Psoas muscle (tissue), 8 donors: ENCODE measurements at places on chromosomes 11 and 22. TPM values are rescaled to one million over a fixed set of nuclear protein-coding genes. Genes with fewer than 3 reads are reported as not detected.

Gene MTFP1
- 11.4 TPM for total RNA-seq

Gene CYB5R2
- total RNA-seq = 1.6 TPM

Gene TPBGL
- total RNA-seq = not detected

Gene CARD16
- 6.9 TPM for total RNA-seq

Gene MMP8
- 0.12 TPM for total RNA-seq

DNA sequence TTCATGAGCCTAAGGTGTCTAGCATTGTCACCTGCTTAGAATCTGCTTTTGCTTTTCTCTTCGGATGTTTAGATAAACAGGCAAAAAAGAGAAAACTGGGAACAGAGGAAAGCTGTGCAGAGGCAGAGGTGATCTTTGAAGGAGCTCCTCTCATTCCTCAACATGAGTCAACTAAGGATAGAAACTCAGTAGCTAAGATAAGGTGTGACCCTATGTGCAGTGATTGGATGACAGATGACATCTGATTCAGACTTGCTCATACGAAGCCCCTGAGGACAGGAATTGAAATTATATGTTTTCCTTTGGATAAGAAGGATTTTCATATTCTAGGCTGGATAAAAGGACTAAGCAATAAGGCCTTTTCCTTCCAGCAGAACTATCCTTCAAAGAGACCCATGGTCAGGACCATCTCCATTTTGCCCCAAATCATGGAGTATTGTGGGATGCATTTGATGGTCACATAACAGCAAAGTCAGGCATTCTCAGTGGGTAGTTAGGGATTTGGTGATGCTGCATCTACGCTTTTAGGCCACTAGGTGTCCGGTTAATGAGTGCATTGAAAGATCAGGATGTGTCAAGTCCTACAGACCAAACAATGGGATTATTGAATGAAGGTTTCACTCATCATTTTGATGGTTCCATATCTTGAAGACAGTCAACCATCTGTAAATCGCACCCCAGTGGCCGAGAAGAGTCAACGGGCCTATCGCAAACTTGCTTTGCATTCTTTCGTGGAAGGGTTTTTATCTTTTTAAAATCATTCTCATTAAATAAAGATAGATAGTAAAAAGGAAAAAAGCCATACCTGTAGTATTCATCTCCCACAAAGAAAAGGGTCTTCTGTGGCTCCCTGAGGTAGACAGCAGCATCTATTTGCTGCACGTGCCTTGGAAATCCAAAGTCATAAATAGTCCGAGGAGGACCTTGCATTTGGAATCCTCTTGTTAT lies 32.2 kb downstream of the MMP20 start:
- DNase-seq = no peak

- DNase-seq = no peak
Observed at GRCh38 chr22:29308791-29309262, 2.4 kb downstream of the GAS2L1 start.

GRCh38 chr11:84345597-84345996 lies 1059.4 kb upstream of the CCDC90B start:
- DNase-seq = no peak

DNA sequence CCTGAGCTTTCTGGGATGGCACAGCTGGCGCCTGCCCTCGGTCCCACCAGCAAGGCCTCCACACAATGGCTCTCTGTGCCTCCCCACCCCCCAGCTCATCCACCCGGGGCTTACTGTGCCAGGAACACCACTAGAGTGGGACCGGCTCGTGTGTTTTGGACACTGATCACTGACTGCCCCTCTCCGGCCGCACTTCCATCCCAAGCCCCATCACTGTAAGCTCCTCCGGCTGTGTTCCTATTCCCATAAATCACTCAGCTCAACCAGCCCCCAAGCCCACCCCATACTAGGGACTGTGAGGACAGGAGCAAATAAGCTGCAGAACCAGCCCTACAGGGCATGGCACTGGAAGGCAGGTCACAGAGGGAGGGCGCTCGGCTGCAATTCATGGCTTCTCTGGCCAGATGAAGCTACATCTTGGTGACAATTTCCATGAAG lies 7.3 kb downstream of the APBB1 start:
- DNase-seq = no peak

GRCh38 chr11:112404112-112404511 lies 143.5 kb upstream of the PLET1 start:
- DNase-seq = no peak

DNA sequence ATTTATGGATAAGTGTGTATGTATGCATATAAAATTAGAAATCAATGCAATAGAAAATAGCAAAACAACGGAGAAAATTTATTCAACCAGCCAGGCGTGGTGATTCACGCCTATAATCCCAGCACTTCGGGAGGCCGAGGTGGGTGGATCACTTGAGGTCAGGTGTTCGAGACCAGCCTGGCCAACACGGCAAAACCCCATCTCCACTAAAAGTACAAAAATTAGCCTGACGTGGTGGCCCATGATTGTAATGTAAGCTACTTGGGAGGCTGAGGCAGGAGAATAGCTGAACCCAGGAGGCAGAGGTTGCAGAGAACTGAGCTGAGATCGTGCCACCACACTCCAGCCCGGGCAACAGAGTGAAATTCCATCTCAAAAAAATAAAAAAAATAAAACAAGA lies 5.5 kb downstream of the KRTAP5-6 start:
- no peak for DNase-seq

GRCh38 chr11:35541621-35542375 lies 16.4 kb upstream of the PAMR1 start:
- DNase-seq = peak; percentile 65

DNA sequence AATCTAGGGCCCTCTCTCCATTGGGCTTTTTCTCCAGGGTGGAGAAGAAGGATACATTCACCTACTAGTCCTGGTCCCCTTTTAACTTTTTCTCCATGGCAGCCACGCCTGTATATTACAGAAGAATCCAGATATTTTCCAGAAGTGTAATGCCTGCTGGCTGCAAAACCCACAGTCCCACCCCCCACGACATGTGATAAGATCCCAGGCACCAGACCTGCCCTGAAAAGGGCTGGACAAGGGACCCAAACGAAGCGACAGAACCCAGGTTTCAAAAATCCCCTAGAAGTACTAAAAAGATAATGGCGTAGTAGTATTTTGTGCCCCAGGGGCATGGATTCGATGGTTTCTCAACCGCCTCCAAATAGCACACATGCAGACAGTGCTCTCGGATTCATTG lies 2.8 kb downstream of the WT1 start:
- DNase-seq = no peak

GRCh38 chr22:31926969-31927368 lies 17.4 kb upstream of the YWHAH start:
- DNase-seq = no peak

- no peak for DNase-seq
Observed at GRCh38 chr22:49825944-49826602, 1.6 kb downstream of the BRD1 start.

DNA sequence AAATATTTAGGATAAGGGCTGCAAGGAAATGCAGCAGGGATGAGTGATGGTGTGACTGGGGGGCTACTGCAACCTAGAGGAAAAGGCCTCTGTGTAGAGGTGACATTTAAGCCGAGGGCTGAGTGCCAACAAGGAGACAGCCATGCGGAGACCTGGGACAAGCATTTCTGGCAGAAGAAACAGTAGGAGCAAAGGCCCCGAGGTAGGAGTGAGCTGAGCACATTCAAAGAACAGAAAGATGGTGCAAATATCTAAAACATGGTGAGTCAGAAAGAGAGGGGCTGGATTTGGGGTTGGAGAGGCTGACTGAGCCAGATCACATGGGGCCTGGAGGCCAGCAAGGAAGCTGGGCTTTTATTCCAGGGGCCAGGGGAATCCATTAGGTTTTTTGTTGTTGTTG lies 55.1 kb upstream of the INCENP start:
- no peak for DNase-seq

GRCh38 chr11:68441466-68442230 lies 18.9 kb upstream of the PPP6R3 start:
- peak; percentile 23 for DNase-seq

DNA sequence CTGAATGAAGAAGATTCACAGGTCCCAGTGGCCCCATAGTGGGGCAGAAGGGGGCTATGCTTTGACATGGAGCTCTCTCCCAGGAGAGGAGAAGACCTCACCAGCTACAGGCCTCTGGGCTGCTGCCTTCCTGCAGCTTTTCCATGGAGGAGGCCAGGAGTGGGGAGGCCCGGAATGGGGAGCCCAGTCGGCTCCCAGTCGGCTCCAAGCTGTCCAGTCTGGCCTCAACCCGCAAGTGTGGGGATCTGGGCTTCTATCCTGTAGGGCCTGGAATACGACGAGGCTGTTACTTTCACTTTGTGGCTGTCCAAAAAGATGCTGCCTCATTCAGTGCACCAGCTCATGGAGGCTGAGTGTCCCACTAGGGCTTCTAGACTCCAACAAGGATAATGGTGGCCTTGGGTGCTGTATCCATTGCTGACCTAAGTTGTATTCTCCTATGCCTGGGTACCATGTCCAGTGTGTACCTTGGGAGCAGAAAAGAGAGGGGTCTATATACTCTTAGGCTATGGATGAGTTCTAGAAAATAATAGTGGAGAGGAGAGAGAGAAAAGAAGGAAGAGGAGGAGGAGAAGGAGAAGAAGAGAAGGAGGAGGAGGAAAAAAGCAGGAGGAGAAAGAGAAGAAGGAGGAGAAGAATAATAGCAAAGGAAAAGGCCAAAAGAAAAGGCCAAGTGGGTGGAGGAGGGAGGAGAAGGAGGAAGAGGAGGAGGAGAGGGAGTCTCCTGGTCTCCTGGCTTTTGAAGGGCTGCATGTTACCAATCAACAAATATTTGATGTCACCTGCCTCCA lies 1.1 kb downstream of the MYO18B start:
- DNase-seq = no peak

DNA sequence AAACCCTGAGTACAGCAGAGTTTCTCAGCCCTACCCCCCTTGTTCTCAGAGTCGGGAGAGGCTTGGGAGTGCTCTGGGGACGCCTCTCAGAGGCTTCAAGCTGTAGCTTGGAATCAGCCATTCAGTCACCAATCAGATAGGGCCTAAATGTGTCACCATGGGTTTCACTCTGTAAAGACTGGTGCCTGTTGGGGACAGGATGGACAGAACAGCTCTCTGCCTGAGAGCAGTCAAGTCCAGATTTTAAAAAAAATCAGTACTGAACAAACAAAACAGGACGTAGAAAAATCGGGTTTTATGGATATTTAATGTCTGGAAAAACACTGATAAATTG lies 1.3 kb downstream of the FADD start:
- DNase-seq = no peak

DNA sequence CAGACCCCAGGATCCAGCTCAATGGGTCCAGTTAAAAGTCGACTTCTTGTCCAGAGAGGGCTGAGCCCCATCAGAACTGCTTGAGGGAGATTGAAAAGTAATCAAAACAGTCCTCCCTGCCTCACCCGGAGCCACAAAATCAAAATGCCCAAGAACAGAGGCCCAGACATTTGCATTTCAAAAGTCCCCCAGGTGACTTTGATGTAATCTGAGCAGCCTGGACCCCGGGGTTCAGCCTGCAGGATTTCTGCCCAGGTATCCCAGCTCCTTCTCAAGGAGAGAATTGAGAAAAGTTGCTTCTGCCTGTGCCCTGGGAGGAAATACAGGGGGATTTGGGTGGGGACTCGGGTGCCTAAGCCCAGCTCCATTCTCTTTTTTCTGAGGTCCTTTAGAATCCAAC lies 1385.0 kb downstream of the TBC1D22A start:
- no peak for DNase-seq

- no peak for DNase-seq
Observed at GRCh38 chr11:68948935-68949334, 31.9 kb downstream of the MRGPRD start.

DNA sequence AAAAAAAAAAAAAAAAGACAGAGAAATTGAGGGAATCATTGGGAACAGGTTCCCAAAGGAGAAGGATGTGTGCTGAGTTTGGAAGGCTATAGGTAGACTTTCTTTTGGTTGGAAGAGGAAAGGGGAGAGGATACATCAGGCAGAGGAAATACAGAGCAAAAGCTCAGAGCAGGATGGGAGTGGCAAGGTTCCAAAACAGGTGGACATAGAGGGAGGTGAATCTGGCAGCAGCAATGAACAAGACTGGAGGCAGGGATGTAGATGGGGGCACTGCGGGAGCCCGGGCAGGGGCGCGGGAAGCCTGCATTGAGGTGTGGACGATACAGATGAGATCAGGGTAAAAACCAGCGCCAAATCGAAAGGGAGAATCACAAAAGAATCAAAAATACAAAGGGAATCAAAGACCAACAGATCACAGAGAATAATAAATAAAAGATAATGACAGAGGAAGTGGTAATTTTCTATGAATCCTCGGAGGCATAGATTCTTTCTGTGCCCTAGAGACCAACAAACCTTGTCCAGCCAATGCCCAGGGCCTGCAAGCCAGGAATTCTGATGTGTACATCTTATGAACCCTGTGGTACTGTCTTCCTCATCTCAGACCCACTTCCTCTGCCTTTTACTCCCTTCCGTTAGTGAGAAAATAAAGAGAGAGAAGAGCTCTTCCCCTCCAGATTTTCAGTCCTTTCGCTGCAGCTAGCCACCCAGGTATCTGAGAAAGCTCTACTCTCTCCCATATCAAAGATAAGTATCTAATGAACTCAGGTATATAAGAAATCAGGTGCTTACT lies 70.3 kb downstream of the SLC1A2 start:
- no peak for DNase-seq

DNA sequence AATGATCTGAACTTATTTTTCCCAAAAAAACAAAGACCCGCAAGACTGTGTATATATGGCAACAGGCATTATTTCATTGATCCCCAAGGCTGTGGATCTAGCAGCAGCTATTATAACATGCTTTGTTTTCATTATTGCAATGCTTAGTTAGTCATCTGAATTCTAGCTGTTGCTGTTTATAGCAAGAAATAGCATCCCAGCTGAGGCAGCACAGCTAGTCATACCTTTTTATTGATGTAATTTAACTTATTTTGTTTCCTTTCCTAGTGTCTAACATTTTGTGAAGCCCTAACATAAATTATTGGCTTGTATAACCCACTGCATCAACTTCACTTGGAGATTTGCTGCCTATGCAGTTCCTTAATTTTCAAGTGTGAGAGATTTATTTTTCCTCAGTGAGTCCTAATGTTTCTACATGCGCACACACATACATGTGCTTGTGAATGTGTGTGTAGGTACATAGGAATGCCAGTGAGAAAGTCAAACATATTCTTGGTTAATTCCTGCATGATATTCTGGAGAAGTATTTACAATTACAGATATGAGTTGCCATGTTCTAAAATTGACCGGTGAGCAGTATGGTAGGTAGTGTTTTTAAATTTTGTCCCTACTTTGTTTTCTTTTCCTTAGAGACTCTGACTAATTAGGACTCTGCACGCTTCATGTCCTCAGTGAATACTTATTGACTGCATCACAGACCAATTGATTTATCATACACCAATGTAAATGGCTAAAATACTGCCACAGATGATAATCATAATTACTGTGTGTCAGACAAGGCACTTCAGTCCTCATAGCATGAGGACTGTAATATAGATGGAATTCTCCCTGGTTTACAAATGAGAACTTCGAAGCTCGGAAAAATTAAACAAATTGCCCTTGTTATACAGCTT lies 119.3 kb downstream of the WNT11 start:
- no peak for DNase-seq
